NCI-H2081 (cell line): ENCODE measurements at places on chromosomes 3 and 15.
A peak's percentile ranks its signal among the peaks of the same experiment; 100 is the strongest.

GRCh38 chr15:51226576-51227210, 111.7 kb downstream of the CYP19A1 start:
- no peak for DNase-seq

- DNase-seq: no peak
These were observed 76.3 kb upstream of the ARHGEF3 start for GRCh38 chr3:56878074-56878473.

- DNase-seq: peak; percentile 24
These were observed 120.1 kb upstream of the PRICKLE2 start for GRCh38 chr3:64345371-64345770.

DNA sequence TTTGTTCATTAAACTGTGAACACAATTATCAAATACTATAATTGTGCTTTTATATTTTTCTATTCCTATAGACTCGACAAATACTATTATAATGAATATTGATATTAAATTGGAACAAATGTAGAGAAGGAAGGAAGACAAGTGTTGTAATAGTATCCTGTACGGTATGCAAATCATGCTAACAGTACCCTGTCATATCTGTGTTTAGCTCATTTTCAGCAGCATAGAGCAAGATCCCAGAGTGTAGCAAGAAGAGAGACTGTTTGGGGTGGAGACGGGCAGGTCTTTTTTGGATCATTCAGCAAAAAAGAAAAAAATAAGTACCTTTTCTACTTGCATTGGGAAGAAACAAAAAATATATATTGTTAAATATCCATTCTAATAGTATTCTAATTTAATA, 224.1 kb downstream of the TPRG1 start:
- no peak for DNase-seq

DNA sequence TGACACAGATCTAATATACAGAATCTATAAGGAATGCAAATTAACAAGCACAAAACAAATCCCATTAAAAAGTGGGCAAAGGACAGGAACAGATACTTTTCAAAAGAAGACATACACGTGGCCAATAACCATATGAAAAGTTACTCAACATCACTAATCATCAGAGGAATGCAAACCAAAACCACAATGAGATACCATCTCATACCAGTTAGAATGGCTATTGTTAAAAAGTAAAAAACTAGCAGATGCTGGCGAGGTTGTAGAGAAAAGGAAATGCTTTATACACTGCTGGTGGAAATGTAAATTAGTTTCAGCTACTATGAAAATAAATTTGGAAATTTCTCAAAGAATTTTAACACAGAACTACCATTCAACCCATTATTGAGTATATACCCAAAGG, 50.7 kb downstream of the ADAMTS17 start:
- DNase-seq: no peak

GRCh38 chr15:72196409-72197040, 1.1 kb downstream of the GRAMD2A start:
- DNase-seq: no peak

DNA sequence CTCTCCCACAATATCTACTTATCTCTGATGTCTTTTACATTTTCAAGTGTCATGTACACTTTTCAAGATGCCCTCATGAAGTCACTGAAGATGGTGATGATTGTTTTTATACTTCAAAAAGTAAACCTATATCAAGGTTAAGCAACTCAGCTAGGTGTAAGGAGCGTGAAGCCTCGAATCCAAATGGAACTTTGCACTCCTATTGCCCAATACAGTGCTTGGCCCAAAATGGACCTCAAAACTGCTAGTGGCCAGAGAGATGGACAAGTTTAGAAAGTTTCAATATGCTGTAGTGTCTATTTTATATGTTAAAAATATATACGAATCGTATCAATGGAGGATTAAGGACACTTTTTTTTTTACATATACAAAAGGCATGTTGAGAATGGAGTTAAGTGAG, 167.7 kb downstream of the CHL1 start:
- DNase-seq: no peak

GRCh38 chr3:52299879-52300611, 12.4 kb downstream of the GLYCTK start:
- no peak for DNase-seq

DNA sequence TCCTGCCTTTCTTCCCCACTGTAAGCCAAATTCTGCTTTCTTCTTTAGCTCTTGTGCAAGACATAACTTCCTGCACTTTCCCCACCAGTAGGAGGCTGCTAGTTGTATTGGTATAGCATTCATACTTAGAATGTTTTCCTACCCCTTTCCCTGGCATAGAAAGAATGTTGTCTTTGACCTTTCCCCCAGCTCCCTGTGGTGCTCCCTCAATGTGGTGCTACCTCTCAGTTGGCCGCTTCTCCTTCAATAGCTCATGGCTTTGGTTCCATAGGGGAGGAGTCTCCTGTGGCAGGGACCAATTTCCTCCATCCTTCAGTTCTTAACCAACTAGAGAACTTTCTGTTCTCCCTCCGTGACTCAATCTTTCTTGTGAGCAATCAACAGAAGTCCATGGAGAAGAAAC, 67.5 kb upstream of the AKAP13 start:
- DNase-seq: no peak

DNA sequence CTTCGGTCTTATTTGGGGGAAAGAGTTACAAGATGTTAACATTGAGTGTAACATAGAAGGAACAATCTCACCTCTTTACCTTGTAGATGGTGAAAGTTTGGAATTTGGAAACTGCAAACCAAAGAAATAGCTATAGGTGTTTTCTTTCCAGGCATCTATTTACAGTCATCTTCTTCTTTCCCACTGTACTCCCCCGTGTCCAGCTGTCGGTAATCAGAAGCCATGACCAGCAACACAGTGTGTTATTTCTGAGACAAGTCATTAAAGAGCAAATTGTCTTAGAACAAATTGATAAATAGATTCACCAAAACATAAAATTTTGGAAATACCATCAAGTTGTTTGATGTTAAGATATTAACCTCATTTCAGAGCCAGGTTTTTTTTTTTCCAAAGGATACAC, 590.5 kb upstream of the NAALADL2 start:
- no peak for DNase-seq
